Inflammatory macrophage treated with lipopolysaccharide for 4 hours (primary cell): ENCODE measurements at places on chromosomes 13 and 19.

- no peak for DNase-seq
Measured at GRCh38 chr13:34011552-34012085, 193.7 kb downstream of the RFC3 start.

DNA sequence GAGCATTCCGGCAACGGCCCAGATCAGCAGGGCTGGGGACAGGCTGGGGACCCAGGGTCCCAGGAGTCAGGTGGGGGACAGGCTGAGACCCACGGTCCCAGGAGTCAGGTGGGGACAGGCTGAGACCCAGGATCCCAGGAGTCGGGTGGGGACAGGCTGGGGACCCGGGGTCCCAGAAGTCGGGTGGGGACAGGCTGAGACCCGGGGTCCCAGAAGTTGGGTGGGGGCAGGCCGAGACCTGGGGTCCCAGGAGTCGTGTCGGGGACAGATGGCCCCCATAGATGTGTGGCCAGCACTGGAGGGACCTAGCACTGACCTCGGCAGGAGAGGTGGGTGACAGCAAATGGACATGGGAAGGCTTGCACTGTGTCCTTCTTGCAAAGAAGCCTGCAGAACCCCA, 39.7 kb upstream of the SOX1 start:
- no peak for DNase-seq

GRCh38 chr13:77911751-77912150, 6.9 kb downstream of the EDNRB start:
- DNase-seq = no peak

- peak; percentile 51 for DNase-seq
Measured at GRCh38 chr19:50340331-50340730, 11.2 kb upstream of the KCNC3 start.

- DNase-seq = no peak
Measured at GRCh38 chr13:39542361-39542760, 60.6 kb downstream of the LHFPL6 start.

- DNase-seq = no peak
Measured at GRCh38 chr13:40576369-40576768, 90.1 kb downstream of the FOXO1 start.

DNA sequence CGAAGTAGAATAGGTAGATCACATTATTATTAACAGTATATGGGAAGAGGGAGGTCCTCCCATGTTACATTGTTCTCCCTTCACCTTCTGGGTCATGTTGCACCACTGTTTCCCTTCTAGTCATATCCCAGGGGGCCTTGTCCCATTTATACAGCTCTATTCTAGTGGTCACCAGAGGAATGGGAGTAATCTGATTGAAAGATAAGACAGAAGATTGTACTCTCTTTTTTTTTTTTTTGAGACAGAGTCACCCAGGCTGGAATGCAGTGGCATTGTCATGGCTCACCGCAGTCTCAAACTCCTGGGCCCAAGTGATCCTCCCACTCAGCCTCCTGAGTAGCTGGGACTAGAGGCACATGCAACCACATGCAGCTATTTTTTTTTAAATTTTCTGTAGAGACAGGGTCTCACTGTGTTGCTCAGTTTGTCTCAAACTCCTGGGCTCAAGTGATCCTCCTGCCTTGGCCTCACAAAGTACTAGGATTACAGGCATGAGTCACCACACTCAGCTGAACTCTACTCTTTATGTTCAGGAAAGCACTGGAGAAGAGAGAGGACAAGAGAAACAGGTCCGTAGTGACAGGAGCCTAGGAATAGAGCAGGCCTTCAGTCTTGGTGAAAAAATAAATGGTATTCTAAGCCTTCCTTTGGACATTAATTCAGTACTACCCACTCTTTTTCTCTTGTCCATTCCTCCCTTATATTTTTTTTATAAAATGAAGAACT, 4.3 kb upstream of the ZNF529 start:
- no peak for DNase-seq

GRCh38 chr13:51125495-51126226, 14.6 kb upstream of the C13orf42 start:
- DNase-seq = peak; percentile 67

DNA sequence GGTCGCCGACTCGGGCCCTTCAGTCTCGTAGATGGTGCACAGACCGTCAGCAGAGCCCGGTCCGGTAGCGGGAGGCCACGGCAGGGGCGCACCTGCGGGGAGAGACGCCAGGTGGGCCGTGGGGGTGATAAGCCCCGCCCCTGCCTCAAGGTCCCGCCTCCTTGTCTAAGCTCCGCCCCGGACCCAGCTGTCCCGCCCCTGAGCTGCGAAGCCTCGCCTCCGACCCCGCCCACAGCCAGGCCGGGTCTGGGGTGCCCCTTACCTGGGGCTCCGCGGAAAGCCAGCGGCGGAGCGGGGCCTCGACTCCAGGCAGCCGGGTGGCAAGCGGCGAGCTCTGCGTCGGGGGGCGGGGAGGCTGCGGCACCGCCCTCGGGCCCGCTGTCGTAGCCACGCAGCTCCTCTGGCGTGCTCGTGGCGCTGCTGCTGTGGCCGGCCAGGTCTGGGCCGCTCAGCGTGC, 4.7 kb downstream of the PRR36 start:
- peak; percentile 31 for DNase-seq

GRCh38 chr19:38792250-38793111, 3.5 kb downstream of the LGALS7B start:
- DNase-seq = no peak

DNA sequence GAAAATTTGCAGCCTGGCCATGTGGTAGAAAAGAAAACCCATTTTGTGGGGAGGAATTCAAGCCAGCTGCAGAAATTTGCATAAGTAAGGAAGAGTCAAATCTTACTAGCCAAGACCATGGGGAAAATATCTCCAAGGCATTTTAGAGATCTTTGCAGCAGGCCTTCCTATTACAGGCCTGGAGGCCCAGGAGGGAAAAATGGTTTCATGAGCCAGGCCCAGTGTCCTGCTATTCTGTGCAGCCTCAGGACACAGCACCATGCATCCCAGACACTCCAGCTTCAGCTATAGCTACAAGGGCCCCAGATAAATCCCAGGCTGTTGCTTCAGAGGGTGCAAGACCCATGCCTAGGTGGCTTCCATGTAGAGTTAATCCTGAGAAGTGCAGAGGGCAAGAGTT, 1590.1 kb upstream of the PRR20A start:
- no peak for DNase-seq

DNA sequence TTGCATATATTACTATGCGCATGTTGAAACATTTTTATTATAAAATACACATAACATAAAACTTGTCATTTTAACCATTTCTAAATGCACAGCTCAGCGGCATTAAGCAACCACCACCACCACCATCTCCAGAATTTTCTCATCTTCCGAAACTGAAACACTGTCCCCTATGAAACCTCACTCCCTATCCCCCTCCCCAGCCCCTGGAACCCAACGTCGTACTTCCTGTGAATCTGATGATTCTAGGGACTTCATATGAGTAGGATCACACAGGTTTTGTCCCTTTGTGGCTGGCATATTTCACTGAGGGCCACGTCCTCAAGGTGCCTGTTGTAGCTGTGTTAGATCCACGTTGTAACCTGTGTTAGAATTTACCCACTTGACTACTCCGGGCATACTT, 716 bp upstream of the MAP2K2 start:
- DNase-seq = peak; percentile 29

GRCh38 chr13:114089341-114089740, 43.1 kb downstream of the RASA3 start:
- no peak for DNase-seq

DNA sequence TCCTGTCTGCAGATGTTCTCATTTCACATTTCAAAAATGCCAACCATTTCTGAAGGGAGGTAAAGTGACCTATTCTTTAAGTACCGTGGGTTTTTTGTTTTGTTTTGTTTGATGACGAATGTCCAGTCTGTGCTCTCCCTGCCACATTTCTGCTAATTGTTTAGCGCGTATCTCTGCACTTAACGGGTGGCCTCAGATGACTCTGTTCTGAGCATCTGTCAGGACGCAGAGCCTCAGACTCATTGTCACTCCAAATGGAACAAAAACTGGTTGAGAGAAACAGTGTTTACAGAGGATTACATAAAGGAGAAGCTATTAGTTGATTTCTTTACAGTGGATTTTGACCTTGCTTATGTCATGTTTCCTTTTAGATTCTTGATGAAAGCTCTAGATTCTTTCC, 23.7 kb downstream of the TPP2 start:
- DNase-seq = no peak

GRCh38 chr19:32540621-32541020, 40.4 kb upstream of the PDCD5 start:
- no peak for DNase-seq

DNA sequence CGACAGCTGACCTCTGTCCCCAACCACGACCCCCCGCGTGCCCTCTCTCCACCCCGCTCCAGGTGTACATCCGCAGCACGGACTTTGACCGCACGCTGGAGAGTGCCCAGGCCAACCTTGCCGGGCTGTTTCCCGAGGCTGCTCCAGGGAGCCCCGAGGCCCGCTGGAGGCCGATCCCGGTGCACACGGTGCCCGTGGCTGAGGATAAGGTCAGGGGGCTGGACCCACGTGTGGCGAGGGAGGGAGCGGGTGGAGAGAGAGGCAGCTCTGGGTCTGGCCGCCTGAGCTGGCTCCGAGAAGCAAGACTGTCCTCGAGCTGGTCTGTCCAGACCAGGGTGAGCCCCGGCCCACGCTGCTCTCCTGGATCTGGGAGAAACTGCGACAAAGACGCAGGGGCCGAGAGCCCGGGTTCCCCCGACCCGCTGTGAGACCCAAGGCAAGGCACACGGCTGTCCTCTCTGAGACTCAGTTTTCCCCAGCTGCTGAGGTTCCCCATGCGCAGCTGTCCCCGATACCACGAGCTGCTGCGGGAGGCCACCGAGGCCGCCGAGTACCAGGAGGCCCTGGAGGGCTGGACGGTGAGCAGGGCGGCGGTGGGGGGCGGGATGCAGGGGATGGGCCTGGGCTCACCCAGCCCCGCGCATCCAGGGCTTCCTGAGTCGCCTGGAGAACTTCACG, 1.5 kb downstream of the ACP4 start:
- DNase-seq = no peak

DNA sequence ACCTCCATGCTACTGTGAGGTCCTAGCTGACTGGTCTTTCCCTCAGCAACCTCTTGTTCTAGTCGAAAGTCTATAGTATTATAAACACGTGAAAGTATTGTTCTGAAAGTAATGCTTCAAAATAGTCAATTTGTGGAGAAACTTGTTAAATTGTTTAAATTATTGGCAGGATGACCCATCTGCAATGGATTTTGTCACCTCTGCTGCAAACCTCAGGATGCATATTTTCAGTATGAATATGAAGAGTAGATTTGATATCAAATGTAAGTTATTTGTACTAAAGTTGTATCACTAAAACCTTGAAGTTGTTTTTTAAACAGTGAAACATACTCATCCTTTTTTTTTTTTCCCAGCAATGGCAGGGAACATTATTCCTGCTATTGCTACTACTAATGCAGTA, 25.9 kb downstream of the UBA2 start:
- DNase-seq = no peak

DNA sequence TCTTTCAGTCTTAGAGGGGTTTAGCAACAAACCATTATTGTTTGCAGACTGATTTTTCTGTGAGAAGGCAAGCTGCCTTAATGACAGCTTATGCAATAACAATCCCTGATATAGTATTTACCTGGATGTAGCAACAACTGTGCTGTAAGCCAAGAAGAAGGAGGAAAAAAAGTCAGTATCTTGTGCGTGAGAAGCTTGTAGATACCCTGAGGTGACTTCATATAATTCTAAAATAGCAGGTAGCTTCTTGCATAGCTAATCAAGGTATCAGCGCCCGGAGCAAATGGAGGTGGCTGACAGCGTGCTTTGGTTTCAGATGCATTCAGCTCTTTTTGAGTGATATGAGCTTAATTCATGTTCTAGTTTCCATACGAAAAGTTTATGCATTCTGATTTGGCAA, 309.8 kb downstream of the KLF5 start:
- no peak for DNase-seq

DNA sequence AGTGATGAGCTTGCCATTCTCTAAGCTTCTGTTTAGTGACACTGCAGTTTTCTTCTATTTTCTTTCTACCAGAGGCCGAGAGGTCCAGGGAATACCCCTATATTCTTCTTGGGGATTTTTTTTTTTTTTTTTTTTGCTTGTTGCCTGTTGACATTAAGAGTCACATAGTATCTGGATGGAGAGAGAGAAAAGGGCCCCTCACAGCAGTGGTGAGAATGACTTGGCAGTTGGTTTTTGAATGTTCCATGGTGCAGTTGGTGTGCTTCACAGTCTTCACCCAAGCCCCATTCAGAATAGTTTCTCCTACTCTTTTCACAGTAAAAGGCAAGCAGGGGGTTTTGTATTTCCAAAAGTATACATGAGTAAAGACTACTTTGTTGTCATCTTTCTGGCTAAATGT, 577.9 kb downstream of the LMO7 start:
- no peak for DNase-seq

DNA sequence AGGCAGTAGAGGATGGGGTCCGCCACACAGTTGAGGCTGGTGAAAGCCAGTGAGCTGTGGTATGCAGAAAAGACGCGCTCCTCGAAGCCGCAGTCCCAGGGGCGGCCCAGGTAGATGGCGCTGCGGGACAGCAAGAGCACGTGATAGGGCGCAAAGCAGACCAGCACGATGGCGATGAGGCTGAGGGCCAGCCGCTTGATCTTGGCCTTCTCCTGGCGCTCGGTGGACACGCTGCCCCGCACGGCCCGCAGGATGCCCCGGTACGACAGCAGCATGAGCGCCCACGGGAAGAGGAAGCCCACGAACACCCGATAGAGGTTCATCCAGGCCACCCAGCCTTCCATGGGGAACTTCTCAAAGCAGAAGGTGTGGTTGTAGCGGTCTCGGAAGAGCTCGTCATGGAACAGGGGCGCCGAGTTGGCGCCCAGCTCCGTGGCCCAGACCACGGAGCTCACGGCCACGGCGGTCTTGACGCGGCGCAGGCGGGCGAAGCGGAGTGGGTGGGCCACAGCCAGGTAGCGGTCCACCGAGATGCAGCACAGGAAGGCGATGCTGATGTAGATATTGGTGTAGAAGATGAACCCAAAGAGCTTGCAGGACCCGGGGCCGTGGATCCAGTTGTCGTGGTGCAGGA, 6.5 kb upstream of the OPA3 start:
- DNase-seq = peak; percentile 42

- DNase-seq = no peak
Measured at GRCh38 chr19:33665776-33666595, 44.2 kb downstream of the CHST8 start.
